ENCODE measurements at places on chromosomes 5 and 9.

GRCh38 chr9:131477367-131477766, 25.4 kb upstream of the POMT1 start:
- H3K27me3 ChIP-seq, result no peaks in the 10 kb centered on the region
- H3K27ac ChIP-seq, result no peak overlapping the region
- H3K36me3 ChIP-seq, result peaks cover 13% of the 10 kb centered on the region
- no peak for DNase-seq
- no peak overlapping the region for H3K4me3 ChIP-seq
- no peaks in the 10 kb centered on the region for H3K4me1 ChIP-seq

- H3K4me3 ChIP-seq, result no peak overlapping the region
- H3K4me1 ChIP-seq, result no peaks in the 10 kb centered on the region
- no peaks in the 10 kb centered on the region for H3K36me3 ChIP-seq
These were observed 747.3 kb upstream of the C9orf72 start for GRCh38 chr9:28320616-28321015.

DNA sequence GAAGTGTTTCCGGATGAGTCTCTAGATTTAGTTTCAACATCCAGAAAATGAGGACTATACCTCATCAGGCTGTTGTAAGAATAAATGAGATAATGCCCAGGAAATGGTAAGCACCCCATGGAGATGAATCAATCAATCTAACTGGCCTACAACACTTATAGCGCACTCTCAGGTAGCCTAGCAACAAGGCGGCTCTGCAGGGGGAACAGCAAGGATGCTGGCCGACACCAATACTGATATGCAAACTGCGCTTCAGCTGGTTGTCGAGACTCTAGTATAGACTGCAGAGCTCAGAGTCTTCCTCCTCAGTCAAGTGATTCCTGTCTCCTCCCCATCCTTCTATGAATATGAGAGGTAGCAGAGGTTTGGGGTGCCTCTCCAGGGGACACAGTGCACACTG, 218.8 kb upstream of the WWC1 start:
- no peak overlapping the region for H3K27ac ChIP-seq
- H3K4me1 ChIP-seq, result no peaks in the 10 kb centered on the region
- H3K4me3 ChIP-seq, result no peak overlapping the region
- DNase-seq, result no peak
- no peaks in the 10 kb centered on the region for H3K27me3 ChIP-seq

DNA sequence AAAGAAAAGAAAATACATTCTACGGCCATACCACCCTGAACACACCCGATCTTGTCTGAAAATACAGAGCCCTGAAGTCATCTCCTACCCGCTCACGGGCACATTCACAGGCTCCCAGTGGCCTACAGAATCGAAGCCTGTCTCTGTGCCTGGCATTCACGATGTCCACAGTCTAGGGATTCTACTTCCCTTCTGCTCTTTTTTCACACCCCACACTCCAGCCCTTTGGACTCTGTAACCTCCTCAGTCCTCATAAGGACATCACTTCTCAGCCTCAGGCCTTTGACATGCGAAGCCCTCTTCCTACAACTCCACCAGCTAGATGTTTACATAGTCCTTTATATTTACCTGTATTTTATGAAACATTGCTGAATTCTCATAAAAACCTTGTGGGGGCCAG, 77.8 kb downstream of the CSNK1A1 start:
- no peak overlapping the region for H3K27ac ChIP-seq
- H3K4me3 ChIP-seq, result no peak overlapping the region
- H3K4me1 ChIP-seq, result no peaks in the 10 kb centered on the region
- no peaks in the 10 kb centered on the region for H3K36me3 ChIP-seq
- no peak for DNase-seq
- H3K27me3 ChIP-seq, result no peaks in the 10 kb centered on the region

DNA sequence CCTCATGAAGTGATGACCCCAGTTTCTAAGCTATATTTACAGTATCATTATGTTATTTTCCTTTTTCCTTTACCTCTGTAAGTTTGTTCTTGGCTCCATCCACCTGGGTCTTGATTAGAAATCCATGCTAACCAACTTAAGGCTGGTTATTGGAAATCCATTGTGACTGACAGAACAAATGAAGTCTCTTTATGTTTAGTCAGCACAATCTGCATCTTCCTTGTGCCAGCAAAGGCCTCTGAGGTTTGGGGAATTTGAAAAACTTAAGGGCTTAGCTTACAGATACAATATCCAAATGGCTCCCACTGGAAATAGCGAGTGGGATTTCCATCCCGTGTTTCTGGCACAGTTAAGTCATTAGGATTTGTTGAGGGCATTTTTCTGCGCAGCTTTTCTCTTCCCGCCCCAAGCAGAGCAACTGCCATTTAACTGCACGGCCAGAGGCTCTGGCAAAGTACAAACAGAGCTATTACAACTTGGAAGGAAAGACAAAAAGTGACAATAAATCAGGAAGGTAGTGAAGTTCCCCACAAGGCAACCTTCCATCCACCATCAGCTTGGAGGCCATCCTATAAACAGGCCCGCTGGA, 64.2 kb downstream of the DCP2 start:
- H3K27ac ChIP-seq, result no peak overlapping the region
- no peaks in the 10 kb centered on the region for H3K4me1 ChIP-seq
- H3K27me3 ChIP-seq, result no peaks in the 10 kb centered on the region

- no peaks in the 10 kb centered on the region for H3K36me3 ChIP-seq
- no peaks in the 10 kb centered on the region for H3K27me3 ChIP-seq
- no peaks in the 10 kb centered on the region for H3K4me1 ChIP-seq
- DNase-seq, result no peak
- no peak overlapping the region for H3K4me3 ChIP-seq
These were observed 12.9 kb downstream of the GLDC start for GRCh38 chr9:6632516-6633183.

DNA sequence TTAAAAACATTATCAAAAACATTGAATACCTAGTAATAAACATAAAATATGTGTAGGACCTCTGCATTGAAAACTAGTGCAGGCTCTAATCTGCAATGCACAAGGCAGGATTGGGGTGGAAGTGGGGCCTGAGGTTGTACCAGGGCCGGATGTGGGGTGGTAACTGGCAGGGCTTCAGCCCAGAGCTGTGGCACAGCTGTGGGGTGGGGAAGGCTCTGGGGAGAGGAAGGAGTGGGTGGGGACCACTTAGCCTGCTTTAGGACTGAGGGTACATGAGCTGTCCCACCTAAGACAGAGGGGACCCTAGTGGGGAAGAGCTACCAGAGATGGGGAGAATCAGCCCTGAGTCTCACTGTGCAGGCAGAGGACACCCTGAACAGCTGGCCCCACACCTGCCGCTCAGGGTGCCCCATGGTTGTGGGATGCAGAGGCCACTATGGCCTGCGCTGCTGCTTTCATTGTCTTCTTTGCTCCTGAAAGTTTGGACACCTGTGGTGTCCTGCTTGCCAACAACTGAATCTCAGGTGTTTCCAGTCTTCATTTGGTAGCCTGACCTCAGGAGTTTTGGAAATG, 311.4 kb downstream of the TLE4 start:
- no peaks in the 10 kb centered on the region for H3K27me3 ChIP-seq
- no peak overlapping the region for H3K4me3 ChIP-seq
- no peaks in the 10 kb centered on the region for H3K4me1 ChIP-seq

DNA sequence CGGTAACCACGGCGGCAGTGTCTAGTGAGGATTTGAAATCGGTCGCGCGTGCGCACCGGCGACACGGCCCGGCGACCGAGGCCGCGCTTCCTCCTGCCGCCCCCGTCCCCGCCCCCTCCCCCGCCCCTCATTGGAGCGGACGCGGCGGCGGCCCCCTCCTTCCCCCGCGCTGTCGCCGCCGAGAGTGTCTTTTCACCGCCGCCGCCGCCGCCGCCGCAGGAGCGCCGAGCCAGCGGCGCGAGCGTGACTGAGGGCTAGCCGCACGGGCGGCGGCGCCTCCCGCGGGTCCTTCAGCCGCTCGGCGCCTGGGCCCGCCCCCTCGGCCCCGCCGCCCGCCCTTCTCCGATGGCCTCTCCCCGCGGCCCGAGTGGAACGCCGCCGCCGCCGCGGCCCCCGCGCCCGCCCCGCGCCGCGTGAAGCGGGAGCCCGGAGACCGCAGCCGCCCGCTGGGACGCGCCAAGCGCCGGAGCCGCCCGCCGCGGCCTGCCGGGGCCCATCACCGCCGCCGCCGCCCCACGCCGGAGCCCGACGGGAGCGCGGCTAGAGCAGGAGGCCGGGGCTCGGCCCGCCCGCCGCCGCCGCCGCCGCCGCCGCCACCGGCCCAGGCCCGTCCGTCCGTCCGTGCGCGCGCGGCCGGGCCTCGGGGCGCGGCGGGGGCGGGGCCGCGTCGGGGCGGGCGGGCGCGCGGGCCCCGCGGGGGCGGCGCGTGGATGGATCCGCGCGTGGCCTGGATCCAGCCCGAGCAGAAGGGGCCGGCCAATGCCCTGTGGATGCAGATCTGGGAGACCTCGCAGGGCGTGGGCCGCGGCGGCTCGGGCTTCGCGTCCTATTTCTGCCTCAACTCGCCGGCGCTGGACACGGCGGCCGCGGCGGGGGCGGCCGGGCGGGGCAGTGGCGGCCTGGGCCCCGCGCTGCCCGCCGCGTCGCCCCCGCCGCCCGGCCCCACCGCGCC, at the start of gene TENT4A:
TSS of gene TENT4A (plus strand) at position 159 of the 952 bp plus-strand sequence. CDS start at position 711, 552 bp downstream.
- H3K27me3 ChIP-seq, result no peaks in the 10 kb centered on the region
- peaks cover 23% of the 10 kb centered on the region for H3K4me1 ChIP-seq
- H3K4me3 ChIP-seq, result peak within 1 kb of the TSS; percentile 83
- peak within 1 kb of the TSS; percentile 94 for H3K27ac ChIP-seq

GRCh38 chr9:111036429-111036789, 1.9 kb downstream of the LPAR1 start:
- DNase-seq, result peak; percentile 43
- peaks cover 14% of the 10 kb centered on the region for H3K4me1 ChIP-seq

GRCh38 chr5:31962351-31962751, 211.8 kb downstream of the GOLPH3 start:
- H3K4me3 ChIP-seq, result no peak overlapping the region
- no peak for DNase-seq
- no peaks in the 10 kb centered on the region for H3K36me3 ChIP-seq
- no peaks in the 10 kb centered on the region for H3K4me1 ChIP-seq

GRCh38 chr5:179435181-179435580, 89.9 kb upstream of the ADAMTS2 start:
- no peaks in the 10 kb centered on the region for H3K36me3 ChIP-seq
- DNase-seq, result no peak
- H3K4me1 ChIP-seq, result no peaks in the 10 kb centered on the region

DNA sequence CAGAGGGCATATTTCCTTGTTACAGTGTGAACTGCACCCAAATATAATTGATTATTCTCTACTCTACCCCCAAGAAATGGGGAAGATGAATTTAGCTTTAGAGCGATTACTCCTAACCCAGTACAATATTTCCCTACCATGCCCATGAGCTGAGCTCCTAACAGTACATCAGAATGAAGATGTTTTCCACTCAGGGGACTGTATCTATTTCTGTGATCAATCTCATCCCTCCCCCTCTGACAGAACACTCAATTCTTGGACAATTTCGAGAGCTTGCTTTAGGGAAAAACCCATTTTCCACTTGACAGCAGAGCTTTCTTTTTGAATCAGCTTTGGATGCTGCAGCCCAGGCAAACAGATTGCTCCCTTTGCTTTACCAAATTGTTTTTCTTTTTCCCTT, 24.7 kb upstream of the TEX48 start:
- H3K27ac ChIP-seq, result no peak overlapping the region
- no peak overlapping the region for H3K4me3 ChIP-seq
- no peaks in the 10 kb centered on the region for H3K27me3 ChIP-seq
- H3K4me1 ChIP-seq, result no peaks in the 10 kb centered on the region
- DNase-seq, result no peak

DNA sequence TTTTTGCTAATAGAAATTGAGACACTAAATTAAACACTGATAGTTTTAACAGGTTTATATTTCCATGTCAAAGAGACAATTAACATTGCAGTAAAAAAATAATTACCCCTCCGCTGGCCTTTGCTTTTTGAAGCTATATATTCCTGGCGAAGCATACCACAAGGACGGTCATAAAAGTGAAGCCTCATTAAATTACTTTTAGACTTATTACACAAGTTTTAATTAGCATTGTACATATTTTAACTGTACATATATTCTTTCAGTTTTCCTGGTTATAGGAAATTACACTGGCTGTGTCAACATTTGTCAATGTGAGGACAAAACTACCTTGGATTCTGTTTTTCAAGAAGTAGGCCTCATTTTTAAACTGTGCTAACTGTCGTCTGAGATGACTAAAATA, 1.2 kb downstream of the CDKN2A start:
- DNase-seq, result no peak
- H3K27me3 ChIP-seq, result peaks cover 48% of the 10 kb centered on the region
- no peak overlapping the region for H3K27ac ChIP-seq
- H3K4me3 ChIP-seq, result no peak overlapping the region
- no peaks in the 10 kb centered on the region for H3K36me3 ChIP-seq

- H3K27ac ChIP-seq, result no peak overlapping the region
- no peaks in the 10 kb centered on the region for H3K27me3 ChIP-seq
- H3K4me1 ChIP-seq, result no peaks in the 10 kb centered on the region
These were observed 7.4 kb upstream of the GRK6 start for GRCh38 chr5:177419046-177419445.

DNA sequence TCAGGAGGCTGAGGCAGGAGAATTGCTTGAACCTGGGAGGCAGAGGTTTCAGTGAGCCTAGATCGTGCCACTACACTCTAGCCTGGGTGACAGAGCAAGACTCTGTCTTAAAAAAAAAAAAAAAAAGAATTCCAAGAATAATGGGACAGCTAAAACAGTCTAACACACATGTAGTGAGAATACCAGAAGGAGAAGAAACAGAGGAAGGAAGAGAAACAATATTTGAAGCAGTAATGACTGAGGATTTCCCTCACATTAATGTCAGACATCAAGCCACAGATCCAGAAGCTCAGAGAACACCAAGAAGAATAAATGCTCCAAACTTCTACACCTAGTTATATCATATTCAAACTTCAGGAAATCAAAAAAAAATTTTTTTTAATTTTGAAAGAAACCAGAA, 47.1 kb upstream of the EFNA5 start:
- no peak for DNase-seq
- no peaks in the 10 kb centered on the region for H3K27me3 ChIP-seq

GRCh38 chr5:169893010-169893409, 87.3 kb downstream of the INSYN2B start:
- H3K4me3 ChIP-seq, result no peak overlapping the region
- no peaks in the 10 kb centered on the region for H3K27me3 ChIP-seq
- no peak overlapping the region for H3K27ac ChIP-seq
